NAMALWA (cell line): ENCODE measurements at places on chromosomes 7 and 10.

DNA sequence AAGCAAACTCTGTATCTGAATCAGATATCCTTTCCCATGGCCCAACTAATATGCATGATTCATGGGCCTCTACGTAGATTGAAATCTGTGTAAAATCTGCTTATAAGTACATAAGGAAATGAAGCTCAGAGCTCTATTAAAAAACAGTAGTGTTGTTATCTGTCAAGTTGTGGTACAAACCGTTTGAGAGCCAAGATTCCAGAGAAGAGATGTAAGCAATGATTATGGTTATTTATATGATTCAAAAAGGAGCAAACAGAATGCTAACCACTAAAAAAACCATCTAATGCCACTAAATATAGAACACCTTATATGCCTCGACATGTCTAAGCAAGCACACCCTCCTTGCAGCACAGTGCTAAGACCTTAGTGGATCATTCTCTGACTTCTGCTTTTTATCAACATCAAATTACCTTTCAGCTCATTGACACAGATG lies 26.6 kb downstream of the RPP38 start:
- DNase-seq = no peak

DNA sequence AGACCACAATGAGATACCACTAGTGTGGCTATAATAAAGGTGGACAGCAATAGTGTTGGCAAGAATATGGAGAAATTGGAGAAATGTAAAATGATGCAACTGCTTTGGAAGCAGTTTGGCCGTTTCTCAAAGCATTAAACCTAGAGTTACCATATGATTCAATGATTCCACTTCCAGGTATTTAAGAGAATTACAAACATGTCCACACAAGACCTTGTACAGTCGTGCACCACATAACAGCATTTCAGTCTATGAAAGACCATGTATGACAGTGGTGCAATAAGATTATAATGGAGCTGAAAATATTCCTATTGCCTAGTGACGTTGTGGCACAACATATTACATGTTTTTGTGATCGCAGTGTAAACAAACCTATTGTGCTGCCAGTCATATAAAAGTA lies 29.6 kb downstream of the CCDC172 start:
- no peak for DNase-seq

DNA sequence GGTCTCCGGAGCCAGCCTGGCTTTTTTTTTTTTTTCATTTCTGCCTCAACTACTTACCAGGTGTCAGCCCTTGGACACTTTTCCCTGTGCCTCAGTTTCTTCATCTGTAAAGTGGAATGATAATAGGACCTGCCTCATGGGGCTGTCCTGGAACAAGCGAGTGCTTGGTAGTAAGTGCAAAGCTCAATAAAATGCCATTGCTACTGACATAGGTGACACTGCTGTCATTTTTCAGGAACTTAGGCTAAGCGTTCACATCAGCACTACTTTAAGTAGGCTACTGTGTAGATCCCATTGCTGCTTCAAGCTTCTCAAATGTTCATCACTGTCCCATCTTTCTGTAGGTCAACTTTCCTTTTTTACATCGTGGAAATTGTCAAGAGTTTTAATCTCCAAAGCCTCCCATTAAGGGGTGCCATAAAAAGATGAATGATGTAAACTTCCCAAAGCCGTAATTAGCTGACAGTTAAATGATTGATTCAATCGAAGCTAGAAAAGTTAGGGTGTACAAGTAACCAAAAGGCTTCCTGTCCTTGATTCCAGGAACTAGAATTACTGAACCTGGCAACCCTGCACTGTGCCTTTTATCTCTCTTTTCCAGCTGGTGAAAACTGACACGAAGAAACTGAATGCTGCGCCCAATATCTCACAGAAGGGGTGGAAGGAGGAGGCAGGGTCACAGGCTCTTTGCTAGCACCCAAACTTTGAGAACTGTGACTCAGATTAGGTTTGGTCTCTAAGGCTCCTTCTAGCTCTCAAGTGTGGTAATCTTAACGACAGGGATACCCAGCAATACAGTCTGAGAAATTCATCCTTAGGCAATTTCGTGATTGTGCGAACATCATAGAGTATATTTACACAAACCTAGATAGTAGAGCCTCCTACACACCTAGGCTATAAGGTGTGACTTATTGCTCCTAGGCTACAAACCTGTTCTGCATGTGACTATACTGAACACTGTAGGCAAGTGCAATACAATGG lies 861 bp upstream of the USP6NL start:
- DNase-seq = peak; percentile 53

GRCh38 chr10:29668628-29669027 lies 33.9 kb upstream of the SVIL start:
- no peak for DNase-seq

- no peak for DNase-seq
Observed at GRCh38 chr10:83994325-83994724, 145.0 kb upstream of the GHITM start.

GRCh38 chr7:2087744-2088143 lies 145.0 kb downstream of the MAD1L1 start:
- no peak for DNase-seq

DNA sequence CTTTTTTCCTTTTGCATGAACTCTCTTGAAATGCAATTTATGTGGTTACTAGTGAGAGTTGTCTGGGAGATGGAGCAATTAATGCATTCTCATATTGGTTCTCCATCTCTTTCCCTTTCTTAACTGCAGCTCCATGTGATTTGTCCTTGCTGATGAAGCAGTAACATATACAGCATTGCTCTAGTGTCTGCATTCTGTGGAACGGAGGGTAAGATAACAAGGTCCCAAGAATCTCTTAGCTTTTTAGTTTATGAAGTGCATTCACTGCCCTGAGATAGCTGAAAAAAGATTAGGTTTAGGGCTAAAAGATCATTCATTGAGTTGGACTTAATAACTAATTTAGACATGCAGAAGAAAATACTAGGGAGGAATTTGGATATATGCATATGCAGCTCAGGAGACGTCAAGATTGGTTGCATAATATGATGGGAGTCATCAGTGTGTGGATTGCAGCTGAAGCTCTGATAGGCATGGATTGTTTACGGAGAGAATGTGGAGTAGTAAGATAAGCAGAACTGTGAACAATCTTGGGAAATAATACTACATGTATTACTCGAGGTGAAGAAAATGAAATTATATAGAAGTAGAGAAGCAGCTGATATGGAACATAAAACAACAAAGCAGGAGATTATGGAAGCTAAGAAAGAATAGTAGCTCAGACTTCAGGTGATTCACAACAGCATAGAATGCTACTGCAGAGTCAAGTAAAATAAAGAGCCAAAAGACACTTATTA lies 404.7 kb downstream of the ARL4A start:
- DNase-seq = no peak

DNA sequence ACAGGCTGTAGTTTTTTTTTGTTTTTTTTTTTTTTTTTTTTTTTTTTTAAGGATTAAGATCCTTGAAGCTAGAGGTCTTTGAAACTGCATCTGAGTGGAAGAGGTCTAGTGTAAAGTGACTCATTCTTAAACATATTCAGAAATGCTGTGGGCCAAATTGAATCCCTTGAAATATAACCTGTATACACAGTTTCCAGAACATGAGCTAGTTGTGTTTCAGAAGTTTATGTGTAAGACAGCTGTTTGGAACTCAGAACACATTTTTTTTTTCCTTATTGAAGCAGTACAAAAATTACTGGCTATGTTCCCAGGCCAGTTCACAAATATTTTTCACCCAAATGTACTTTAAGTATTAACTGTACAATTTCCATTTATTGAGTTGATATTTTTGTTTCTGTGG lies 67.9 kb downstream of the PPP1R9A start:
- DNase-seq = no peak

- DNase-seq = no peak
Observed at GRCh38 chr10:5147255-5147980, 37.5 kb downstream of the AKR1C8 start.

DNA sequence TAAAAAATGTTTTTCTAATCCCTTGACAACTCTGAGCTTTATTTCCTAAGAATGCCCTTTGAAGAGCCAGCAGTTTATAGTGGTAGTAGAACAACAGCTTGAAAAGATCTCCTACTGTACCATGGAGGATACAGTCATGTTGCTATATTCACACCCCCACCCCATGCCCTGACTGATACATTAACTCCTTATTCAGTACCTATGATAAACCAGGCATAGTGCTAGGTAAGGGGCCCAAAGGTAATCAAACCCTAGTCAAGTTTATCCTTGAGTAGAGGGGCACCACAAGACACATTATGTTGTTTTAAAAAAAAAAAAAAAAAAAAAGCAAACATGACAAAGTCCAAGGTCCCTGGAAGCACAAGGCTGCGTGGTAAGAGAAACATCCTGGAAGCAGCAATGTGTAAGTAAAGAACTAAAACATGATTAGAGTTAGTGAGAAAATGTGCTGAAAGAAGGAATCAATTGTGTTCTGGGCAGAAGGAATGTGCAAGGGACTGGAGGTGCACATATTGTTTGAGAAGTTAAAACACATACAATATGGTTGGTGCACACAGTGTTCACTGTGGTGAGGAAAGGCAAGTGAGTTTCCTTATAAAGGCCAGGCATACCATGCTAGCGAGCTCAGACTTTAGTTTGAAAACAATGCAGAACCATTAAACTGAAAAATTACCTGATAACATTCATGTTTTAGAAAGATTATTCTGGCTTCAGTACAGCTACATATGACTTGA lies 51.2 kb downstream of the PDE1C start:
- DNase-seq = no peak

GRCh38 chr10:78765726-78766335 lies 302.9 kb upstream of the ZMIZ1 start:
- no peak for DNase-seq

DNA sequence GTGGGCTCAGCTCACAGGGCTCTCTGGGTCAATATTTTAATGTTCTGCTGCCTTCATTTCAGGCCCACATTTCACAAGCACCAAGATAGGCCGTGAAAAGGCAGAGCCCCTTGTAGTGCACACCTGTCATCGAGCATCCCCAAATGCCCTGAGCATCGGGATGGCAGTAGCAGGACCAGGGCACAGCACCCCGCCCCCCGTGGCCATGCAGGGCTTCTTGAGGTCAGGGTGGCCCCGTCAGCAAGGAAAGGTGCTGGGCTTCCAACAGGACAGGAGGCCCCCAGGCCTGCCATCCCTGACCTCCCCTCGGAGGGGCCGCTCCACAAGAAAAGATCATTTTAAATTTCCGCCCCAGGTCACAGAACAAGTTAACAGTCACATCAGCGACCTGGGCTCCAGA lies 2.9 kb upstream of the CNPY1 start:
- no peak for DNase-seq

- DNase-seq = no peak
Observed at GRCh38 chr10:80455461-80456349, 1.6 kb downstream of the TSPAN14 start.

DNA sequence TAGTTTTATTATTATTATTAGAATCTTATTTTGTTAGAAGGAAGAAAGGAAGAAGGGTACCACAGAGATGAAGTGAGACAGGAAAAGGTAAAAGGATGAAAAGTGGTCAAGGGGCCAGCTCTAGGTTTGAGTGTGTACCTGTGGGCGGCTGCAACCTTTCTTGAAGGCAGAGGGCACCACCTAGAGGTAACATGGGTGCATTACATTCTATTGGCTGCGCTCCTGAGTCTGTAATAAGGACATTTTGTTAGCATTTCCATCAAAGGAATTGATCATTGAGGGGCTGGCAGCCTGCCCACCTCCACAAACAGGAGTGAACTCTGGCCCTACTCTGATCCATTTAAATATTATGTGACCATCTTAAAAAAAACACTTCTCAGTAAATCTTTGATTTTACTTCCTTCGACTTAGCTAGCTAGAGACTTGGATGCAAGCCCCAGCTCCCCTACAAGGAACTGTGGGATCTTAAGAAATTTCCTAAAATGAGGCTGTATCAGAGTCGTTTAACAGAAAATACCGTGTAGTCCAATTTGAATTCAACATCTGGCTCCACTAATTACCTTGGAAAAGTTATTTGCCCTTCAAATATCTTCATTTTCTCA lies 610.4 kb downstream of the IPMK start:
- peak; percentile 67 for DNase-seq

DNA sequence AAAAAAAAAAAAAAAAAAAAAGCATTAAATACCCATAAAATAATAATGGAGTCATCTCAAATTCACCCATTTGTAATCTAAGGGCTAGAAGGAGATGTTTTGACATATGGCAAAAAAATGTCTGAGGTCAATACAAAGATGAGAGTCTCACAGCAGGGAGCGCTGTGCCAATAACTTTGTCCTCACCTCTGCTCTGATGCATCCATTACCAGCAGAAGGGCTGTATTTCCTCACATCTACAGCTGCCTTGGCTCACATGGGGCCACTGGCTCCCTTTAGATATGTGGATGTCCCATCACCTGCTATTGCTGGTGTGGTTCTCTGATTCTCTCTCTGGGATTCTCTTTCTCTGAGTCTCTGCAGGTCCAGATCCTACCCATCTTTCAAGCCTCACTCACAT lies 90.3 kb upstream of the FAM133B start:
- DNase-seq = no peak

GRCh38 chr10:71720288-71720687 lies 710 bp upstream of the C10orf105 start:
- DNase-seq = no peak

DNA sequence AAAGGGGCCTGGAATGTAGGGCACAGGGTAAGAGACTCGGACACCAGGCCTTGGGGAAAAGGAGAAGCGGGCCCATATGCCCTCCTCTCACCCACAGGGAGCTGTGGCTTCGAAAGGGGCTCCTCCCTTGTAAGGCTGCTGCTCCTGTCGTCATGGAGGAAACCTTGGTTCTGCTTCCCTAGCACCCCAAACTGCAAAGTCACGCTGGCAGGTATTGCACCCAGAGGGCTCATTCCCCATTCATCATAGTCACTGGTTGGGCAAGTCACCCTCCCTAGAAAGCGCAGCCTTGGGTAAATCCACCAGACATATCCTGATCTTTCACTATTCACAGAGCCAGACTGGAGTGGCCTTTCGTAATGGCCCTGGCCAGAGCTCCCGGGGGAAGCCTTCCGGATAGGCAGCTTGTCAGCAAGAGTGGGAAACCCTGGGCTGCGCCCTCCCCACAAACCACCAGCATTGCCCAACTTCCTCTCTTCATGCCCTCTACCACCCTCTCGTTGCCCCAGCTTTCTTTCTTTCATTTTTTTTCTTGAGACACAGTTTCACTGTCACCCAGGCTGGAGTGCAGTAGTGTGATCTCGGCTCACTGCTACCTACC lies 121.0 kb downstream of the HIP1 start:
- peak; percentile 54 for DNase-seq

GRCh38 chr7:103129702-103130549 lies 19.0 kb downstream of the NAPEPLD start:
- DNase-seq = no peak

GRCh38 chr7:128833148-128833945 lies 3.1 kb downstream of the FLNC start:
- no peak for DNase-seq

DNA sequence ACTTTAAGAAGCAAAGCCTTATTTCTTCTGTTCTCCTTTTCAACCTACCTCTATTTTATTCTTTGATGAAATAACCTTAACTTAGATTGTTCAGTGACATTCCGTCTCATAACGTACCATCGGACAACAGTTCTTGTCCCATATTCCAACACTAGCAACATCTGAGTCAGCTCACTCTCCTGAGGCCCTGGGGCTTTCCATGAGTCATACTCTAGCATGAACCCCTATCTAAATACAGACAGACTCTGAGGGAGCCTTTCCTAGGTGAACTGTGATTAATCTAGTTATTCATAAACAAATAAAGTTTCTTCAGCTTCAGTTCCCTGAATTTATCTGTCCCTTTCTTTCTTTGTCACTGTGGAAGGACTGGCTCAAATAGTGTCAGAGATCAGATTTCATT lies 168.7 kb upstream of the LYZL1 start:
- DNase-seq = no peak
